Activated T-helper 1 cell treated with Interleukin-2 at 50 U/mL for 16 hours (primary cell): ENCODE measurements at places on chromosomes 2 and 18.

- DNase-seq = no peak
These were observed 114.4 kb upstream of the GLS start for GRCh38 chr2:190766174-190766572.

DNA sequence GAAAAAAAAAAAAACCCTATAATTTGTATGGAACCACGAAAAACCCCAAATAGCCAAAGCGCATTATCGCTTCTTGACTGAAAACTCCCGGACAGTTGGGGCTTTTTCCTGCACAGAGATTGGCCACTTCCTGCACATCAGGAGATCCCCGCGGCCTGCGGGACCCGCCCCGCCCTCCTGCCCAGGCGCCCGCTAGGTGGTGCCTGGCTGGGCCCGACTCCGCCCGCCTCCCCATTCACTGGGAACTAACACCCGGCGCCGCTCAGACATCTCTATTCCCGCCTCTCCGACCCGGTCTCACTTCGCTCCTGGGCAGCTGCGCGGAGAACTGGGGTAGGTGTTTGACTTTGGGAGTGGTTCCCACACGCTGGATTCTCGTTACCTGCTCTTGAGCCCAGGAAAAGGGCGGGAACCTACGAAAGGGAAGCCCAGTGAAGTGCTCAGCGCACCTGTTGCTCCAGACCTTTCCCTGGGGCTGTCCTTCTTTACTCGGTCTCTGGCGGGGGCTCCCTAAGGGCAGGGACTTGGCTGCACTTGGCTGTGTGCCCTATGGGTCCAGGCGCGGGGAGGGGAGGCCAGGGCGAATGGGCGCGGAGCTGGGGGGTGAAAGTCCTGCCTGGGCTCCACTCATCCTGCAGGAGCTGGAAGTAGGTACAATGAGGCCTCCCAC lies at the start of gene HMSD:
Gene HMSD, plus strand, starts transcription at position 234 of the 670 bp plus-strand sequence. CDS start 4,155 bp downstream, outside the sequence.
- DNase-seq = peak; percentile 42

DNA sequence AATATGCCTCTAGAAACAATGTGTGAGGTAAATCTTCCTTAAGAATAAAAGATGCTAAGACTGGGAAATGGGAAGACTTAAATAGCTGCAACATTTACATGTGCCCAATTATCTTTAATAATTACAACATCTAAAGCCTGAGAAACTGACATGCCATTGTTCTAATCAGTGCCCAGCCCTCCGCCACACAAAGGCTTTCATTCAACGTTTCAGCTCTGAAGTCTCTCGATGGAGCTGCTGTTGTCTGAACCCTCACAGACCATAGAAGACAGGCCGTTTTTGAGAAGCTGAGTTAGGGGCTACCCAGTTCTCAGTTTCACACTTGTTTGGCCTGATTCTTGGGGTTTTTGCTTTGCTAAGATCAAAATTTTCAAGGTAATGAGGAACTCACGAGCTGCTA lies 315.4 kb upstream of the CHST9 start:
- no peak for DNase-seq

- no peak for DNase-seq
These were observed 2.9 kb upstream of the BCL2L11 start for GRCh38 chr2:111117598-111118480.

GRCh38 chr18:26342646-26343045 lies 116.4 kb downstream of the TAF4B start:
- no peak for DNase-seq

DNA sequence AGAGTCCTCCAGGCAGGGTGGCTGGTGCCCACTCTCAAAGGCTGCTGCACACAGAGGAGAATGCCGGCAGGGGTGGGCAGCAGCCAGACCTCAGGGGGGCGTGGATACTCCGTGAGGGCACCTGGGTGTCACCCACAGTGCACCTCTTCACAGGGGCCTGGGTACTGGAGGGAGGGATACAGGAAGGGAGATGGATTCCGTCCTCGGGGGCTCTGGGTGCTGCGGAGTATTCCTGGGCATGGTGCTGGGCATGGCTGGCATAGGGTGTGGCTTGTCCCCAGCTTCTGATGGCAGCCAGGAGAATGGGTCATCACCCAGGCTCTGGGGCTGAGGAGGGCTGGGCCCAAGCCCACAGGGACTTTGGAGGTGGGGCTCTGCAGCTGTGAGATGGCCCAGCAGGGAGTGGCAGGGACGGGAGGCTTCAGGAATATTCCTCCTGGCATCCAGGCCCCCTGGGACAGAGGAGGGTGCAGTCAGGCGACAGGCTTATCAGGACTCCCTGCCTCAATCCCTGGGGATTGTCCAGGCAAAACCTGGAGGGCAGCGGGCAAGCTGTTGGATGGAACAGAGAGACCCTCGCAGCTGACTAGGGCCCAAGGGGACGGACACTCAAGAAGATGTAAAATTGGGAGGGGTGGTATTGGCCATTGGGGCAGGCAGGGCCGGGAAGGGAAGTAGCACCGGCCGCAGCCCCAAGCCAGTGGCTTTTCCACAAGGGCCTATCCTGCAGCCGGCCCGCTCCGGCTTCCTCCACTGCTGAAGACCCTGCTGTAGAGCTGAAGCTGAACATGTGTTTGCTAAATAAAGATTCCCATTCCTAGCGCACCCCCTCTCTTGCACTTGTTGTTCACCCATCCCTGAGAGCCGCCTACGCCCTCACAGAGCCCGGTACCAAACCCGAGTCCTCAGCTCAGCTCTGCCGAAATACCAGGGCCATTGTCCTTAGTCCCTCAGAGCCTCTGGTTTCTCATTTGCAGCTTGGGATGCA lies 5.7 kb upstream of the KLHL30 start:
- no peak for DNase-seq

- DNase-seq = no peak
These were observed 13.4 kb upstream of the UGT1A1 start for GRCh38 chr2:233746475-233747282.

DNA sequence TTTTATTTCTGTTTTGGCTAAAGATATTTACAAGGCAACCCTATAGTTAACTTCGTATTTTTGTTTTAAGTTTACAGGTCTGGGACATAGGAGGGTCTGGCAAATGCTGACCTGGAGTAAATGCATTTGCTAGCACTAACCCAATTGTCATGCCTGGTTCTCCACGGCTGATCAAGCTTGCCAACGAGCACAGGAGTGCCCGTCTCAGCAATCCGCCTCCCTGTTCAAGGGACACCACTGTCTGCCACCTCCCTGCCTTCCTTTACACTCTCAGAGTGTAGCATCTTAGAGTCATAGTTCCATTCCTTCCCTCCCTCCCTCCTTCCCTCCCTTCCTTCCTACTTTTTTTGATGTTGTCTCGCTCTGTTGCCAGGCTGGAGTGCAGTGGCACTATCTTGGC lies 104.6 kb downstream of the PLEKHM3 start:
- no peak for DNase-seq

DNA sequence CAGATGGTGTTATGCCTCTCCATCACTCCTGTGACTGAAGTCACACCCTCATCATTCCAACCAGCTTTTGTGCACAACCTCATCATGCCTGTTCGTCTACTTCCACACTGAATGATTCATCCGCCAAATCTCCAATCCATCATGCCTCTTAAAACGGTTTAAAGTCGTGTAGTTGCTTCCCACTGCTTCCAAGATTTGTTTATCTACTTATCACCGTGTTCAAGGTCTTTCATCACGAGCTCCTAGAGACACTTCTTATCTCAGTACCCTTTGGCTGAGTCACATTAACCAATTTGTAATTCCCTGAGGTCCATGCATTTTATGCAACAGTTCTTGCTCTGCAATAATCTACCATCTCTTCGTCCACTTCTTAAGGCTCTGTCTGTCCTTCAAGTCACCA lies 592.3 kb upstream of the ID2 start:
- no peak for DNase-seq

DNA sequence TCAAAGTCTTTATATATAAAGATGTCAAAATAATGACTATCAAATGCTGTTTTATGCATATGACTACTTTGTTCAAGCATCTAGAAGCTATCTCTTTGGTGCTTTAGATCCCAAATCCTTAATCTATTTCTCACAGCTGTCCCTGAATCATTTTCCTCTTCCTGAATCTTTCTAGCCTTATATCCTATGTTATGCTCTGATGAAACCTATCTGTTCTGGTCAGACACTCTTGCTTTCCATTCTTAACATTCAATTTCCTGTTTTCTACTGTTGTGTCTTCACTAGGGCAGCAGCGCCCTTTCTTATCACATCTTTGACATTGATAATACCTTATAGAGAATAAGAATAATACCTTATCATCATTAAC lies 6.3 kb upstream of the PARD3B start:
- DNase-seq = no peak

GRCh38 chr2:65278531-65278981 lies 50.9 kb downstream of the ACTR2 start:
- DNase-seq = no peak

DNA sequence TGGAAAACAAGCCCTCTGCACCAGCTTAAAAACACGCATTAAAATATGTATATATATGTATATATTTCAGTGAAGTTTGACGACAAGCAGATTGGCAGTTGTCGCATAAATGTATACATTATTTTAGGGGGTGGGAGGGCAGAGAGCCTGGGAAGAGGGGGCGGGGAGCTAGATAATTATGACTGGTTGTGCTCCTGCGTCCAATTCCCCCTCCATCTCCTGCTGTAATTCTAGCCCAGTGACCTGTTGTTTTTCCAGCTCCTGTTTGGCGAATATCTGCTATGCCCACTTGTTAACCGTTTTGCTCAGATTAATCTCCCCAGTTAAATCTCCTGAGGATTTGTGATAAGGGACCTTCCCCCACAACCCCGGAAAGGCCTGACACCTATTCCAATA lies 656 bp downstream of the UNC80 start:
- DNase-seq = no peak

- no peak for DNase-seq
These were observed 8.6 kb upstream of the SOCS6 start for GRCh38 chr18:70280007-70280925.

GRCh38 chr2:38174646-38175423 lies 98.9 kb upstream of the CYP1B1 start:
- DNase-seq = no peak

- no peak for DNase-seq
These were observed 32.9 kb downstream of the APOB start for GRCh38 chr2:21010813-21011439.

DNA sequence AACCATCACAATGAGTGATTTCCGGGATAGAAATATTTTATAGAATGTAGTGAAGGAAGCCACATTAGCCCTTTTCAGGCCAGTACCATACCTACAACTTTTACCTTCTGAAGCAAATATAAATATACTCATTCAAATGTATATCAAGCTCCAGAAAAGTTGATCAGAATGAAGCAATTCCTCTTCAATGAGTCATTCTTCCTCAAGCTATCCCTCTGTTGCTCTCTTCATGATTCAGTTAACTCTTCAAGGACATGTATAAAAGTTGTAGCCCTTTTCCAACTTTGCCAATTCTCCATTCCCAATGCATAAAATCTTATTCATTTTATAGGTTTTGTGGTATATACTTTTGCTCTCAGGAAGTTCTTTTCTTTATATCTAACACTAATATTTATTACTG lies 242.1 kb upstream of the RGPD4 start:
- DNase-seq = no peak

DNA sequence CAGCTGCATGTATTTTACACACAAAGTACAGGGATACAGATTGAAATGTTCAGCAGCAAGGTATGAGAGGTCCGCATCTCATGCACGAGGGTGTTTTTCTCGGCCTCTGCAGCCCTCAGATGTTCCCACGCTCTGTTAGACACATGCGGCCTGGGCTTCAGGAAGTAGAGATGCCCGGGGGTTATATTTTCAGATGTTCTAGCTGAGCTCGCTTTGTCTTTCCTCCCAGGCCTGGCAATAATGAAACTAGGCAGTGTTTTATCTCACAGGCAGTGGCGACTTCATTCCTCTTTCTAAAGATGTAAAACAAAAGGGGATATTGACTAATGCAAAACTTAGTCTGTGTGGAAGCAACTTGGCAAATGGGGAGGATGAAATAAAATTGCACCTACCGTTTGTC lies 190.7 kb downstream of the GBX2 start:
- no peak for DNase-seq

- DNase-seq = no peak
These were observed 75.5 kb upstream of the CCDC68 start for GRCh38 chr18:55034742-55035141.

GRCh38 chr2:153953761-153954160 lies 82.0 kb downstream of the GALNT13 start:
- DNase-seq = no peak

DNA sequence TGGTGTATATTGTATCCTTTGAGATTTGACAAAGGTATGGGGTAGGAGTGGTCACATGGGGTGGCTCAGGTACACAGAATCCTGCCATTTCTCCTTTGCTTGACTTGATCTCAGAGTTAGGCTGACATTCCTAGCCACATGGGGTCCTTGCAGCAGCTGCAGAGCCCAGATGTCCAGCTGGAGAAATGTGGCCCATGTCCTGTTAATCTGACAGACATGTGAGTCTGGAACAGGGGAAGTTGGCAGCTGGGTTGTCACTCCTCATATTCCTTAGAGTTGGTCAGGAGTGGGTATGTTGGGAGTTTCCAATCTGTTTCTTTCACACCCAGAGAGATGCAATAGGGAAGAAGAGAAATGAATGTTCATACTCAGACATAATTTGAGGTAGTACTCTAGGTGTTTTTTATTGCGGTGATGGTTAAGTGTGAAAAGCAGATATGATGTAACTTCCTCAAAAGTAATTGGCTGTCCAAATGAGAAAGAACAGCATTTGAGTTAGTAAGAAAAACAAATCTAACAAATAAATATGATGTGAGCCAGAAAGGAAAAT lies 402.6 kb upstream of the MEIS1 start:
- DNase-seq = no peak

- no peak for DNase-seq
These were observed 156.0 kb downstream of the SEPTIN10 start for GRCh38 chr2:109457794-109458193.

DNA sequence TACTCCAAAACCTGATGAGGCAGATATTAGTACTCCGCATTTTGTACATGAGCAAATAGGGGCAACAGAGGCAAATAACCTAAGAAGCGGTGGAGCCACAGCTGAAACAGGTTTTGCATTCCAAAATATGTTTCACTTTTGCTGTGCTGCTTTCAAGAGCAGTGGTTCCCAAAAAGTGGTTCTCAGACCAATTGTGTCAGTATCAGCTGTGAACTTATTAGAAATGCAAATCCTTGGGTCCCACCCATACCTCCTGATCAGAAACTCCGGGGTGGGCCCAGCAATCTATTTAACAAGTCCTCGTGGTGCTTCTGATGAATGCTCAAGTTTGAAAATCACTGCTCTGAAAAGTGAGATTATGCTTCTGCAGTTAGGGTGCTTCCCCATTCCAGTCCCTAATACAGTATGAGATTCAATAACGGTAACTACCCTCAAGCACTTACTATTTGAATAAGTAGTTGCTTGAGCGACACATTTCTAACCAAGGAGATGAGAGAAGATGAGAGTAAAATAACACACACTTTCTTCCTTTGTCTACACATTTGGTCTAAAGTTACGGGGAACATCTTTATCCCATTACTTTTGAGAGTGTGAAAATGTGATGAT lies 17.8 kb upstream of the TCF4 start:
- no peak for DNase-seq

GRCh38 chr2:216799873-216800431 lies 59.9 kb downstream of the TNP1 start:
- no peak for DNase-seq

- no peak for DNase-seq
These were observed 107.6 kb downstream of the TMEM17 start for GRCh38 chr2:62398356-62398755.

GRCh38 chr2:102285368-102285767 lies 26.0 kb upstream of the IL1RL1 start:
- no peak for DNase-seq

- DNase-seq = no peak
These were observed 103.0 kb downstream of the AP1S3 start for GRCh38 chr2:223734346-223734745.
